ENCODE measurements at places on chromosomes 12 and 14.
A peak's percentile ranks its signal among the peaks of the same experiment; 100 is the strongest.

GRCh38 chr14:71538938-71539649, 393.1 kb upstream of the RGS6 start:
- peak; percentile 19 for DNase-seq

- peak; percentile 70 for DNase-seq
Observed at GRCh38 chr12:58750484-58750883, 169.8 kb downstream of the LRIG3 start.

DNA sequence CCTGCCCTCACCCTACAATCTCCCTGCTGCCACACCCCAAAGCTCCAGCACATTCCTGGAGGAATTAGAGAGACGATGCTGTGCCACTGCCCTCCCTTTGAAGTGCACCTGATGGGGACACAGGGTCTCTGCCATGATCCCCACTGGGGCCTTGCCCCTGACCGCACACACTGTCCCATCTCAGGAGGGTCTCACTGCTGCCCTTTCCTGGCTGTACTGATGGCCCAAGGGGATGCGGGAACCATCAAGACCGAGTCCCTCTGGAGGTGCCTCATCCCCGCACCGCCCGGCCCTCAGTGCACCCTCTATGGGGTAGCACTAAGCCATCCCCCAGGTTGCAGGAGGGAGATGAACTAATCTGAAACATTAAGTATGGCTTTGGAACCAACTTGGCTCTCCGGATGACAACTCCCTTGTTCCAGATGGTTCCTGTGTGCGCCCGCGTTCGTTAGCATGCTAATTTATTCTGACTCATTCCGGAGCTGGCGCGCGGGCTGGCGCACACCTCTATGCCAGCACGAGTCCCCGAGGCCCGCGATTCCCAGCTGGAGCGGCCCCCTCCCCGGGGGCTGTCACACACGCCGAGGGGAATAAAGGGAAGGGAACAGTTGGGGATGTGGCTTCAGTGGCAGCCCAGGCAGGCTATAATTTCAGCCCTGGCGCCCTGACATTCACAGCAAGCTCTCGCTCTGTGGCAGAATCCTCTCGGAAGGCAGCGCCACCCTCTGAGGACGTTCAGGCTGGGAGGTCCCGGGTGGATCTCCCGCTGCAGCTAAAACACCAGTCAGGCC, 34.2 kb upstream of the C14orf180 start:
- no peak for DNase-seq

DNA sequence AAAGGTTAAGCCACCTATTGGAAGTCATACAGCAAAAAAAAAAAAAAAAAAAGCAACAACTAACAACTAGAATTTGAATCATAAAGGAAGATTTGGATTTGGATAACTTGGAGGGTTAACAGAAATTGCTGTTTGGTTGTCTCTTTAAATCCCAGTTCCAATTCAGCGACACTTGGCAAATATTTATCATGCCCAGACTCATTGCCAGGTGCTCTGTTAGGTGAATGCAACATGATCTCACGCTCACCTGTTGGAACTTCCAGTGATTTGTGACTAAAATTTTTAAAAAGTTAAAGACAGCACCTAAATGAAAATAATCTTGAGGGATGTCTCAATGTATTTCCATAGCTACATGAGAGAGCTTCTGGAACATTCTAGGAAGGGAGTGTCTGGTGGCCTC, 103.7 kb downstream of the TBX3 start:
- DNase-seq, result no peak

DNA sequence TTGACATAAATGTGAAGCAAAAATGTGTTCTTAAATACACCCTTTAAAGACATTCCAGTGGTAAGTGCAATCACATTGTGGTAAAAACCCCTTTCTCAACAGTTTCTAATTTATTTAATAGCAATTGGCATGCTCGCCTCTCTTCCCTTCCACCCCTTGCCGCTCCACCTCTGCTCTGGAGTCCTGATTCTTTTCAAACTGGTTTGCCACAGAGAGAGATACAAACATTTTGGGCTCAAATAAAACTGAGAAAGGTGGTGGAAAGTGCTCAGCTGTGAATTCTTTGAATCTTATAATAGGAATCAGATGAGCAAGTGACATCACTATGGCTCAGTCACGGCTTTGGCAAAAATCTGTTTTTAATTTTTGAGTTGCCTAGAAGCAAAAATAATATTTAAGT, 993.9 kb downstream of the GALC start:
- DNase-seq, result no peak

DNA sequence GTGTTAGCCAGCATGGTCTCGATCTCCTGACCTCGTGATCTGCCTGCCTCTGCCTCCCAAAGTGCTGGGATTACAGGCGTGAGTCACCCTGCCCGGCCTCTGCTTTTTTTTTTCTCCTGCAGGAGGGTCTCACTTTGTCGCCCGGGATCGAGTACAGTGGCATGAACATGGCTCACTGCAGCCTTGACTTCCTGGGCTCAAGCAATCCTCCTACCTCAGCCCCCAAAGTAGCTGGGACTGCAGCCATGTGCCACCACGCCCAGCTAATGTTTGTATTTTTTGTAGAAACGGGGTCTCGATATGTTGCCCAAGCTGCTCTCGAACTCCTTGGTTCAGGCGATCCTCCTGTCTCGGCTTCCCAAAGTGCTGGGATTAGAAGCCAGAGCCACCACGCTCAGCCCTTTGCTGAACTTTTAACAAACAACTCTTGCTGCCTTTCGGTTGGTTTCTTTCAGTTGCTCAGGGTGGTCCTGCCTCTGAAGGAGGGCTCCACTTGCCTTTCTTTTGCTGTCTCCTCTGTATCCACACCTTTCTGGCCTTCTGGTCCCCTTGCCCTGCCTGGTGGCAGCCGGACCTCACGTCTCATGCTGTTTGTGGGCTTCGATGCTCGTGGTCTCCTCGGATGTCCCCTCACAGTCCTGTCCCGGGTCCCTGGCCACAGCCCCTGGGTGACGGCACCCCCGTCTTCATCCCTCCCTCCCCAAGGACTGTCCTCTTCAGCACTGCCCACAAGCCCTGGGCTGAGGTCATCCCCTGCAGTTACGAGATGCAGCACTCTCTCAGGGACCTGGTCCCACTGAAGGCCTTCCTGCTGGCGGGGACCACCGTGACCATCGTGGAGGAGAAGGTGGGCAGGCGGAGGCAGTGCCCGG, 3.8 kb upstream of the B3GNT4 start:
- no peak for DNase-seq
